ENCODE measurements at places on chromosomes 16 and 17.

DNA sequence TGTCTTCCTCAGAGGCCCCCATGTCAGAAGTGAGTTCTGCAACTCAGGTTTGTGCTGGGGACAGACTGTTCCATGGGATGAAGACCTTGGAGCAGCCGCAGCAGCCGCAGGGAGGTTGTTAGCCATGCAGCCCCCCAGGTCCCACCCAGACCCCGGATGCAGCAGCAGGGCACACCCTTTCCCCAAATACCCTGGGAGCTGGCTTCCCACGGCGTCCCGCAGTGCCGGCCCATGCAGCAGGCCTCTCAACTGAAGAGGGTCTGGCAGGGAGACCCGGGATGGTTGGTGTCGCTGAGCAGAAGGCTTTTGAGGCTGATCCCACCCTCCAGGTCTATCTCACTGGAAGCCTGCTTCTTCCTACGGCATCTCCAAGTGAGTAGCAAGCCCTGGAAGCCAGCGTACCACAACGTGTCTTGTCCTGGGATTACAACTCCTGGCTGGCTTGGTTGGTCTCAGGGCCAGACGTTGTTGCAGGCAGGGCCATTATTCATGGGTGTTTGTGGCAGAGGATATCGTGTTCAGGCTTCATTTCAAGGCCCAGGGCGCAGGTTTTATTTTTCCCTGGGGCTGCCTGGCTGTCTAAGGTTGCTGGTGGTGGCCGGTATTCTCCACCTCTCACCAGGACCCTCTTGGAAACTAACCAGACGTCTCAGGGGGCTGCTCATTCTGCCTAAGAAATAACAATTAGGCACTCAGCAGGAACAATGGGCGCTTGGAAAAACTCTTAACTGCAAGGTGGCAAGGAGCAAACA is 223.2 kb downstream of the C16orf95 start:
- DNase-seq, result no peak

DNA sequence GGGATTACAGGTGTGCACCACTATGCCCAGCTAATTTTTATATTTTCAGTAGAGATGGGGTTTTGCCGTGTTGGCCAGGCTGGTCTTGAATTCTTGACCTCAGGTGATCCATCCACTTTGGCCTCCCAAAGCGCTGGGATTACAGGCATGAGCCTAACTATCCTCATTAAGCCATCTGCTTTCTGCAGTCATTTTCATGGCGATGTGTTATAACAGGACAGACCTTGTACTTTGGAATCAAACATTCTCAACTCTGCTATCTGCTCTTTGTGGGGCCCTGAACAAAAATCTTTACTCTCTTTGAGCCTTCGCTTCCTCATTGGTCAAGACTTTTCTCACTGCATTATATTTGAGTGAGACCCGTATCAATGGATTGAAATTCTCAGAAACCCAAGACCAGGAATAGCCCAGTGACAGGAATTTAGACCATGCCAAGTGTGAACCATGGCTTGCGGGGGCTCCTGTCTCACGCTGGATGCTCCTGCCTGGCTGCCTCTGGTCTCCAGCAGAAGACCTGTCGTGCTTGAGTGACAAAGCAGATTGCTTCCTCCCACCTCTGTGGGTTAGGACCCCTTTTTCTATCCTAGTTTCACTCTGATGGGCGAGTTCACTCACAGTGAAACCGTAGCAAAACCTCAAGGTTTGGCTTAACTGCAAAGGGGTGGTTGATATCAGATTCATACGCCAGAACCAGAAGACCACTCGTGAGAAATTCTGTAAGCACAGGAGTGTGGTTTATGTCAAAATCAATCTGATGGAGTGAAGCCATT is 519.1 kb downstream of the MAF start:
- DNase-seq, result no peak

DNA sequence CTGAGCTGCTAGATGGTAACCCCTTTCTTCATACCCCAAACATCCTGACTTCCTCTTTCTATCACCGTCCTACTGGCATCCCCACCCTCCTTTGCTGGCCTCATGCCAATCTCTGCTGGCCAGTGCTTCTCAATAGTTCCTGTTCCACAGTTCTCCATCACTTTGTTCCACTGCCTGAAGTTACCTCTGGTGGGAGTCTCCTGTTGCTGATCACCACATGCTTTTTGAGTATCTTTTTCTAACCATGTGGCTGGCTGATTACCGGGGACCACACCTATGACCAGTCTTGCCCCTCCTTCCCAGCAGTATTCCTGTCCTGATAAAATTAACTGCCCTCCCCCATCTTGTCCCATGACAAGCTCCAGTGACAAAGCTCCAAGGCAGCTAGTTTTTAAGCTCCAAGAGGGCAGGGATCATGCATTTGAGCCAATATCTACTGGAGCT is 380.4 kb upstream of the CCL2 start:
- no peak for DNase-seq

GRCh38 chr17:74769266-74769855 is 6.8 kb downstream of the NAT9 start:
- DNase-seq, result no peak

DNA sequence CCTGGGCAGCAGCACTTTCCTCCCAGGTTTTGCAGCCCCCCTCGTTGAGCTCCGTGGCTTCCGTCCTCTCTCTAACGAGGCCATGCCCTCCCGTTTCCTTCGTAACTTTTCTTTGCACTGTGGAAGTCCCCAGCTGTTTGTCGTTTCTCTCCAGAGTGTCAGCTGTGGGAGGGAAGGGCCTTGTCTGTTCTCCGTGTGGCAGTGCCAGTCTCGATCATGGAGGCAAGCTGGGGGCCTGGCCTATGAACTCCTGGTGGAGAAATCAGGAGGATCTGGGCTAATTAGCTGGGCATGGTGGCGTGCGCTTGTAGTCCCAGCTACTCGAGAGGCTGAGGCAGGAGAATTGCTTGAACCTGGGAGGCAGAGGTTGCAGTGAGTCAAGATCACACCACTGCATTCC is 28.3 kb downstream of the TBCD start:
- no peak for DNase-seq

Measured in NCI-H2107 (cell line).